ENCODE measurements at places on chromosomes 5 and 9. TPM values are rescaled to one million over a fixed set of nuclear protein-coding genes. Genes with fewer than 3 reads are reported as not detected.

DNA sequence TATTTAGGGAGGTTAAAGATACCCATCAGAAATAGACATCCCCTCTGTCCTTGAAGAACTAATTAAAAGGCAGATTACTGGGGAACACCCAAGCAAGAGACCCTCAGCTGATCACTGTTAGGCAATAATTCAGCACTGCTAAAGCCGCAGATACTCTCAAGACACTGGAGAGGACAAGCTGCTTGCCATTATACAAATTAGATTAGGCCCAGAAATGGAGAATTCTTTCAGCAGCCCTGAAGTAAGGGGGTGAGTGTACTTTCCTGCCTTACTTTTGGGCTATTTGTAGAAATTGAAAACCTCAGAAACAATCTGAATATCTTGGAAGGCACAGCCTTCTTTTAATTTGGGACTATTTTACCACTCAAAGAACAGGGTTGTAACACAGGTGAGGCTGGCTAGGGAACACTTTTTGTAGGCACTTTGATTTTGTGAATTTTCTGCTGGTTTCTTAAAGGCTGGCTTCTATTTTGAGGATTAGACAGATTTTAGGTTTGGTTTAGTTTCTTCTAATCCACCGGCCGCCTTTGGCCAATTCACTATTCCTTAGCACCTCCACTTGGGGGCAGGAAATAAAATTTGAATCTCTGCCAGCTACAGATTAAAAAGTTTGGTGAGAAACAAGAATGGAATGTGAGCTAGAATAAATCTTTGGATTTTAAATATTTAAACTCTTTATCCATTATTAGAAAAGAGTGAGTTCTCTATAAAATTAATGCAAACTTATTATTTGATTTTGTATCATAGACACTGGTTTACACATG, 106.0 kb downstream of the SMARCA2 start:
- DNase-seq, result no peak

GRCh38 chr9:13047827-13048587, 231.5 kb downstream of the MPDZ start:
- no peak for DNase-seq

DNA sequence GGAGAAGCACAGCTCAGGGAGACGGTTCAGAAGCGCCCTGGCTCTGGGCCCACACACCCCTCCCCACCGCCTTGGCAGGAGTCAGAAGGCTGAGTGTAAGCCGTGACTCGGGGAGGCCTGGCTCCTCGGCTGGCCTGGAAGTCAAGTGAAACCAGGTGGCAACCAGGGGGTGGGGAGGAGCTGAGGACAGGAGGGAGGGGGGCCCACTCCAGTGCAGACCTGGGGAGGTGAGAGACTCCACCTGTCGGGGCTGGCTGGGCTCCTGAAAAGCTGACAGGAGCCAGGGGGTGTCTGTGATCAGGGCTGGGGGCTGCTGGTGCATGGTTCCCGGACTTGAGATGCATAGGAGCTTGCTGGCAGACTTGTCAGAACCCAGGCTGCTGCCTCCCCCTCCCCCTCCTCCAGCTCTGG, 150.2 kb upstream of the PHYKPL start:
- peak; percentile 50 for DNase-seq

- DNase-seq, result no peak
Observed at GRCh38 chr9:95626341-95626740, 109.6 kb upstream of the PTCH1 start.

DNA sequence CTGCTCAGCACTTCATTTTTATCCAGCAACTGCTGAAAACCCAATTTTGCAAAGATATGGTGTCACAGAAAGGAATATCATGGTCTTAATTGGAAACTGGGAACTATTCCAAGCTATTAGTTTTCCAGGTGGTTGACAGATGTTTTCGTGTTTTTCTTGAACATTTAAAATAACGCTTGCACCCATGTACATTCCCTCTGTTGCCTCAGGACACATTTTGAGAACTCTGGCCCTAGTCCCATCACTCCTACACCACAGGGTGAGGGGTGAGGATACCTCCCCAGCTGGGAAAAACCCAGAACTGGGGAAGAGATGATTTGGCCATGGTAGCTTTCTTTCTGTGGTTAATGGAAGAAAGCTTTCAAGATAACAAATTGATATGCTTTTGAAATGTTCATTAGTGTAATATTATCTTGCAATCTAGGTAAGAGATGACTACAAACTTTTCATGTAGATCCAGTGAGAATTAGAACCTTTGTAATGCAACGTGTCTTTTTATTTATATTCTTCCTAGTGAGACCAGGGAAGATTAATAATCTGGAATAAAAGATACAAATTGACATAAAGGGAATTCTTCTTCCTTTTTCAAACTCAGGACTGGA, 627.0 kb downstream of the RAB3C start:
- peak; percentile 71 for DNase-seq

DNA sequence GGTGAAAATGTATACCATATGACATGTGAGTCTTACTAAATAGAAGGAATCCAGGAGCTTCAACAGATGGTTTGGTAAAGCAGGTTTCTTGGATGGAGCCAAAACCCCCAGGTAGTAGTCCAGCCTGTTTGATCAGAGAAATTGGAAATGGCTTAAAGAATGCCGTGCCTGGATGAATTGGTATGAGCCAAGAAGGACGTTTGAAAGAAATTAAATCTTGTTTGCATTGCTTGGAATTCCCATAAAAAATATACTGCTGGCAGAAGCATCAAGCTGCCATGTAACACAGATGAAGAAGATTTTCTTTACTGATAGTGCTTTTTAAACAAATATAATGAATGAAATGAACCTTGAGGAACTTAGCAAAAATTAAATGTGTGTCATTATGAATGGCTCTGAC, 176.3 kb downstream of the NPR3 start:
- DNase-seq, result no peak

IL4 gene
- total RNA-seq, result not detected

OSTF1 gene
- total RNA-seq, result 15.6 TPM

AJM1 gene
- 1.2 TPM for total RNA-seq

C5orf52 gene
- not detected for total RNA-seq

IFNK gene
- not detected for total RNA-seq
